NCI-H1092 treated with DMSO at 0.1 percent for 48 hours (cell line): ENCODE measurements at places on chromosomes 1 and 21.

GRCh38 chr1:22472596-22472995 is 20.9 kb downstream of the ZBTB40 start:
- DNase-seq, result no peak

DNA sequence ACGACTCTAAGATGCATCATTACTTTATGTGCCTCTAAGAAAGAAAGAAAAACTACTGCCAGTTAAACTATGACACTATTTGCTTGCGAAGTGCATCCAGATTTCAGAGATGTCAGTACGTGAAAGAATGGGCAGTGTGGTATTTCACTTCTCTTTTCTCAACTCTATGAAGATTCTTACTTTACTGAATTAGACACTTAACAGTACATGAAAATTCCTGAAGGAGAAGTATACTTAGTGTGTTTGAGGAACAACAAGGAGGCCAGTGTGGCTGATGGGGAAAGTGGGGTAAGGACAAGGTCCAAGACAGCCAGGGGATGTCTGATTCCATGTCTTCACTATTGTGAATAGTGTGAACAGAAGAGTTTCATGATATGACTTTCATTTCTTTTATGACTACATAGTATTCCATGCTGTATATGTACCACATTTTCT is 53.9 kb upstream of the HSD17B7 start:
- DNase-seq, result no peak

GRCh38 chr1:42952303-42953001 is 6.2 kb downstream of the SLC2A1 start:
- DNase-seq, result no peak

GRCh38 chr1:107357376-107357775 is 216.5 kb downstream of the NTNG1 start:
- DNase-seq, result no peak

DNA sequence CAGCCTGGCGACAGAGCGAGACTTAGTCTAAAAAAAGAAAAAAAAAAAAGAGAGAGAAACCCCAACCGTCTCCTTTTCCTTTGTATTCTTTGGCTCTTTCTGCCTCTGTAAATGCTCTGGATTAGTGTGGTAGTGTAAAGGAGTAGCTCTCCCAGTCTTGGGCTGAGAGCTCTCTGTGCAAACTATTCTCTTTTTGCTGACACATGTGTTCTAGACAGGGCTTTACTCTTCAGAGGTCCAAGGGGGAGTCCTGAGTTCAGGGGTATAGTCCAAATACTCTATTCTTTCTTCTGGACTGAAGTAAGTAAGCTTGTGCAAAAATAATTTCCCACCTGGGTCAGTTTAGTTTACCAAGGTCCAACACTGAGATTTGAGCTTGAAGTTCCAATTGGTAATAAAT is 183.8 kb upstream of the KCNK2 start:
- DNase-seq, result no peak

- no peak for DNase-seq
Observed at GRCh38 chr21:38077569-38077968, 161.3 kb upstream of the KCNJ6 start.

GRCh38 chr1:24283326-24284155 is 35.6 kb upstream of the GRHL3 start:
- no peak for DNase-seq

- peak; percentile 81 for DNase-seq
Observed at GRCh38 chr1:10399444-10399941, 629 bp downstream of the PGD start.

- no peak for DNase-seq
Observed at GRCh38 chr1:7103874-7104273, 318.6 kb downstream of the CAMTA1 start.

GRCh38 chr1:202235003-202235660 is 41.5 kb downstream of the LGR6 start:
- DNase-seq, result no peak

DNA sequence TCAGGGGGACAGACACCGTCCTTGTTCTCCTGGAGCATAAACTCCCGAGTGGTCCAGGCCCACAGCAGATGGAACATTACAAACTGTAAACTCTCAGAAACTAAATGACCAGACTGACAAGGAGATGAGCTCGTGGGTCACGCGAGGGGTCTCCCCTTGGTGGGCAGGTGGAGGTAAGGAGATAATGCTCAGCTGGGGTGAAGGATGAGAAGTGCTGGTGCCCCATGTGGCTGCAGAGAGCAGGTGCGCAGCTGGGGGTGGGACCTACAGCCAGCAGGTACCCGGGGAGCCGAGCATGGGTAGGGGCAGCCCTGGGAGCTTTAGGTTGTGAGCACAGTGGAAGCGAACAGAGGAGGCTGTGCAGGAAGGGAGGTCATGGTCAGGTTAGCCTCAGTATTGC is 40.1 kb downstream of the AJAP1 start:
- no peak for DNase-seq

- DNase-seq, result peak; percentile 30
Observed at GRCh38 chr1:233328142-233328921, 808 bp downstream of the MAP3K21 start.
